CD4-positive, alpha-beta T cell treated with Interleukin-4 for 4 hours (primary cell): ENCODE measurements at places on chromosomes 7 and 10.
A peak's percentile ranks its signal among the peaks of the same experiment; 100 is the strongest.

GRCh38 chr7:106793015-106793975, 71.8 kb upstream of the PIK3CG start:
- DNase-seq, result peak; percentile 46

GRCh38 chr7:110470420-110470819, 620.5 kb upstream of the LRRN3 start:
- no peak for DNase-seq

DNA sequence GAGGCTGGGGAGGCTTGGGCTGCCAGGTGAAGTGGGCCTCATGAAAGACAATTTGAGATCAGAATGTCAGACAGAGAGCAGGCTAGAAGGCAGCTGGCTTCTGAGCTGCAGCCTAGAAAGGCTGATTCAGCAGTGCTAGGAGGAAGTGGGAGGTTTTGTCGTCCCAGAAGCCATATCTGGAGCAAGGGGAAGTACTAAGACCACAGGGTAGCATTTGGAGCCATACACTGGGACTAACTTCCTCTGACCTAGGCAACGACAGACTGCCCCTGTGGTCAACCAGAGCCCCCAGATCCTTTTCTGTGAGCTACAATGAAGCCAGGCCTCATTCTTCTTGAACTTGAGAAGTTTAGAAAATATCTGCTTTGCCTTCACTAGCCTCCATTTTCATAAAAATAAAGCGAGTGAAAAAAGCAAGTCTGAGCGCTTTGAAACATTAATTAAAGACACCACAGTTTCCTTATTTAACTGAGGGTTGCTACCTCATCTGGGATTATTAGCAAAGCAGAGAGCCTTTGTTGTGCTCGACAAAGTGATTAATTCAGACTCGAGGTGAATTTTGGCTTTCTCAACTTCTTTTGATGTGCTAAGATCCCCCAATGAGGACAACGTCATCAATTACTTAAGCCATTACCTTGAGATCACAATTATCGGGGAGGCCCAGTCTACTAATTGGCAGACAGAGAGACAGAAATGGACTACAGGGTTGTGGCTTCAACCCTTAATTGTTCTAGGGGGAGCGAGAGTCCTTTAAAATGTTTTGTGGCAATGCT, 26.6 kb downstream of the TBXAS1 start:
- DNase-seq, result peak; percentile 24

DNA sequence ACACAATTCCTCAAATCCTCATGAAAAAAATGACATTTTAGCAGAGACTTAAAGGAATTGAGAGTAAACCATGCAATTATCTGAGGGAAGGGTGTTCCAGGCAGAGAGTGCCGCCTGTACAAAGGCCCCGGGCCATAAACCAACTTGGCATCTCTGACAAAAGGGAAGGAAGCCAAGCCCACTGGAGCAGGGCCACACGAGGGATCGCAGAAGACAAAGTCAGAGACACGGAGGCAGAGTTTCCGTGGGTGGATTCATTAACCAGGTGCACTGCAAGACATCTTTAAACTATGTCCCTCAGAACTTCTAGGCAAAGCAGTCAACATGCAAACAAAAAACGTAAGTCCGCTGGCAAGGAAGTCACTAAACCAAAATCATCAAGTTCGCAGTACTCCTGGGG, 92.0 kb downstream of the SFMBT2 start:
- DNase-seq, result no peak

DNA sequence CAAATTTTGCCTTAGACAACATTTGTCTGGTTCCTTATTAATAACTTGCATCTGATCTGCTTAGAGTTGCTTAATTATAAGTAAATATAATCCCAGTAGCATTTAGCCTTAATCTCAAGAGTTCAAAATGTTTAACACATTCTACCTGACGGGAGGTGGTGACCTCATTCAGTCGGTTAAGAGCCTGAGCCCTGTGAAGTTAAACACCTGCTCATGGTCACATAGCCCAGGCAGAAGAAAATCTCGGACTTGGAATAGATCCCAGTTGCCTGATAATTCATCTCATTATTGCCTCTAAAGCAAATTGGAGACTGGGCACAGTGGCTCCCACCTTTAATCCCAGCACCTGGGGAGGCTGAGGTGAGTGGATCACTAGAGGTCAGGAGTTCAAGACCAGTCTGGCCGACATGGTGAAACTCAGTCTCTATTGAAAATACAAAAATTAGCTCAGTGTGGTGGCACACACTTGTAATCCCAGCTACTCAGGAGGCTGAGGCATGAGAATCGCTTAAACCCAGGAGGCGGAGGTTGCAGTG, 18.6 kb upstream of the ASCC1 start:
- DNase-seq, result no peak

DNA sequence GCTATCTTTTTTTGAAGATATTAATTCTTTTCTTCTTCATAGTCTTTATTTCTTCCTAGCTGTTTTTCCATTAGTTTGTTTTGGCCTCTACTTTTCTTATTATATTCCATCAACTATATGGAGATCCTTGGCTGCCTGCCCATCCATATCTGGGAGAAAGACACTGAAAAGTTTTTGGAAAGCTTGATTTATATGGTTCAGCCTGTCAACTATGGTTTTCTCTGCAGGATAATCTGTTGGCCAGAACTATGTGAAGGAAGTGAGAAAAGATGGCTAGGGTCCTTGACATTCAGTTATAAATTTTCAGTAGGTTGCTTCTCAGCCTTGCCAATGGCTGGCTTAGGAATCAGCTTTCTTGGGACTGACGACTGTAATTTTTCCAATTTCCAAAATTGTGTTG, 10.0 kb upstream of the CDK14 start:
- DNase-seq, result no peak

GRCh38 chr7:89060234-89060633, 264.7 kb upstream of the TEX47 start:
- no peak for DNase-seq

GRCh38 chr7:105951597-105951996, 11.5 kb upstream of the CDHR3 start:
- no peak for DNase-seq

DNA sequence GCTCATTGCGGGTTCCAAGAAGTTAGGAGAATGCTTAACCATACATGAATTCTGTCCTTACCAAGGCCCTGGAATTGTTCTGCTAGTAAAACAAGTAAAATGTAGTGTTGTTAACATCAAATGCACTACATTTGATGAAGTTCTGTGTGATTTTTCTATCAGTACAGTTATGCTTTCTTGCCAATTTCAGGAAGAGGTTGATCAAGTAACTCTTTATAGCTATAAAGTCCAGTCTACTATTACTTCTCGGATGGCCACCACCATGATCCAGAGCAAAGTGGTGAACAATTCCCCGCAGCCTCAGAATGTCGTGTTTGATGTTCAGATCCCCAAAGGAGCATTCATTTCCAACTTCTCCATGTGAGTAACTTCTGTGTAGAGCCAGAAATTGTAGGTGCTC, 5.7 kb downstream of the ITIH2 start:
- no peak for DNase-seq

- DNase-seq, result no peak
These were observed 12.3 kb upstream of the VIM start for GRCh38 chr10:17215782-17216122.

- DNase-seq, result no peak
These were observed 96.7 kb upstream of the IKZF1 start for GRCh38 chr7:50207686-50208255.

- no peak for DNase-seq
These were observed 1213.7 kb upstream of the AUTS2 start for GRCh38 chr7:68384581-68384980.

GRCh38 chr7:141649137-141649864, 52.7 kb downstream of the DENND11 start:
- no peak for DNase-seq

- DNase-seq, result no peak
These were observed 44.9 kb downstream of the IL6 start for GRCh38 chr7:22771872-22772228.

- DNase-seq, result no peak
These were observed 27.6 kb upstream of the MKRN1 start for GRCh38 chr7:140506788-140507464.

GRCh38 chr7:129457101-129457500, 22.9 kb downstream of the STRIP2 start:
- DNase-seq, result no peak

DNA sequence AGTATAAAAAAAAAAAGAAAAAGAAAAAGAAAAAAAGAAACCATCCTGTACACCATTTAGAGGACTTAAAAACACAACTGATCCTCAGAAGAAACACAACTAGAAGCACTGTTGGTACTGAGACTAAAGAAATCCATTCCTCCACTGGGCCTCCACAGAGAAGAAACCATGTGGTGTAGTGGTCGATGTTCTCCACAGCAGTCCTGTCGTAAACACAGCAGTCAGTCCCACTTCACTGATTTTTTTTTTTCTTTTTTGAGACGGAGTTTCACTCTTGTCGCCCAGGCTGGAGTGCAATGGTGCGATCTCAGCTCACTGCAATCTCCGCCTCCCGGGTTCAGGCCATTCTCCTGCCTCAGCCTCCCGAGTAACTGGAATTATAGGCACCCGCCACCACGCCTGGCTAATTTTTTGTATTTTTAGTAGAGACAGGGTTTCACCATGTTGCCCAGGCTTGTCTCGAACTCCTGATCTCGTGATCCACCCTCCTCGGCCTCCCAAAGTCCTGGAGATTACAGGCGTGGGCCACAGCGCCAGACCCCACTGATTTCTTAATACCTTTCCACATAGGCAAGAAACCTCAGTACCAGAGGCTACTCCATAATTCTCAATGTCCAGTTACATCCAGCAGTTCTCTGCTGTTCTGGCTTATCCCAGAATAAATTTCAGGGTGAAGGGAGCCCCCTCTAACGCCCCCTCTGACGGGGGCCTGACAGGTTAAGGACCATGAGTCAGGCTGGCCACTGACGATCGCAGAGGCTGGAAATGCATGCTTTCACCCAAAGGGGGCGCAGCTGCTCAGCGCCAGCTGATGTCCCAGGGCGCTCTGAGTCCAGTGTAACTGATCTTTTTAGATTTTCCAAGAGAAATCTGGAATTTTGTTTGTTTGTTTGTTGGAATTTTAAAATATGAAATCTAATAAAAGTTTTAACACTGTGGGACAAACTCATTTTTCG, 24.8 kb upstream of the FFAR4 start:
- peak; percentile 15 for DNase-seq

DNA sequence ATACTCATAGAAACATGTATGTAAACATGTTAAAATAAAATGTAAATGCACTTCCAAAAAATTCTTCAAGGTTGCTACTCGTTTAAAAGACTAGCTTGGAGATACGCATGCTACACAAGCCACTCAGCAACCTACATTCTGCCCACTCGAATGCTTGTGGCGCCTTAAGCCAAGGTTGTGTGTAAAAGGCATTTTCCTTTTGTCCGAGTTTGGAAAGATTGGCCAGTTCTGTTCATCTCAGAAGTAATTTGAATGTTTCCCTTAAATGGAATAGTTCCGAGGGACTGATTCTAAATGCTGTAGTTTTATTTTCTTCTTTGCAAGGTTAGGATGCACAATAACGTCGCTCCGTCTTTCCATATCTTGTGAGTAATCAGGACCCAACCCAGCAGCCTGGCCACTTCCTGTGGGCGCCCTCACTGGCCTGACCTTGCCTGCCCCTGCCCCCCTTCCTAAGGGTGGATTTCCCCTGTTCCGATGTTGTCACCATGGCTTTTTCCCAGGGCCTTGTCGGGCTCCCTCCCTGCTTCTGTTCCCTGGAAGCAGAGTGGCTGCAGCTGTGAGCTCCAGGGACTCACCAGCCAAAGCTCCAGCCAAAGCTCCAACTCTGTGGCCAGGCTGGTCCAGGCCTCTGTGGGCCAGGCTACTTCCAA, 70.6 kb downstream of the PTPRE start:
- no peak for DNase-seq

GRCh38 chr10:23354630-23355279, 10.2 kb upstream of the C10orf67 start:
- DNase-seq, result no peak

DNA sequence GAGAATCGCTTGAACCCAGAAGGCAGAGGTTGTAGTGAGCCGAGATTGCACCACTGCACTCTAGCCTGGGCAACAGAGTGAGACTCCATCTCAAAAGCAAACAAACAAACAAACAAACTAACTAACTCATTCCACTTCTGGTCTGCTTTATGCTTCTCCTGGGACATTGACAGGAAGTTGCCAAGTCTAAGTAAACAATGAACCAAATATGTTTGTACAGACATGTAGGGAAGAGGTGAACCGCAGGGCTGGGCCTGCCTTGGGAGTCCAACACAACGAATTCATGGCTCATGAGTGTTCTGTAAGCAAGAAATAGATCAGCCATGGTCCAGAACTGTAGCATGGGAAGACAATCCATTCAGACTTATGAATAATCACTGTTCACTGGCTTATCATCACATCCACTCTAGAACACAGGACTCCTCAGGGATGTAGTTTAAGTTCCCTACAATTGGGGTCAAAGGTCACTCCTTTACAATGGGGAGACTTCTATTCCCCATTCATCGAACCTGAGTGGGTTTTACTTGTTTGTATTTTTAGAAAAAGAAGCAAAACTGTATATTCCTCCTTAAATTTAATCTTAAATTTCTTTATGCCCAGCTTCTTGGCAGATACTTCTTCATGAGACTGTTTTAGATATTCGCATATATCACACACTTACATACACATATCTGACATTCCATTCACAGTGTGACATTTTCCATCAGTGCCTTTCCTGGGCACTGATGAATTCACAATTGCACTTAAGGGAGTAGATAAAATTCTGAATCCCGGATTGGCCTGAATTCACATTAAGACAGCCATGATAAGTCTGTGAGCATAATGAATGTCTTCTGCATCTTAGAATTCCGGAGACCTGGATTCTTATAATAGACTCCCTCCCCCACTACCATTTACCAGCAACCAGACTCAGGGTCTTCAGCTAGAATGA, 159.1 kb upstream of the EEPD1 start:
- DNase-seq, result no peak

- no peak for DNase-seq
These were observed 574.2 kb downstream of the CCSER2 start for GRCh38 chr10:84902553-84902952.
